Stimulated activated CD8-positive, alpha-beta memory T cell treated with anti-CD3 and anti-CD28 coated beads, Interleukin-15, amount 100 ng/mL, for 1 hour (primary cell): ENCODE measurements at places on chromosomes 2 and 18.

- DNase-seq: no peak
Observed at GRCh38 chr2:198857246-198857645, 600.5 kb downstream of the SATB2 start.

GRCh38 chr2:98849113-98849512 lies 86.9 kb downstream of the CRACDL start:
- no peak for DNase-seq

DNA sequence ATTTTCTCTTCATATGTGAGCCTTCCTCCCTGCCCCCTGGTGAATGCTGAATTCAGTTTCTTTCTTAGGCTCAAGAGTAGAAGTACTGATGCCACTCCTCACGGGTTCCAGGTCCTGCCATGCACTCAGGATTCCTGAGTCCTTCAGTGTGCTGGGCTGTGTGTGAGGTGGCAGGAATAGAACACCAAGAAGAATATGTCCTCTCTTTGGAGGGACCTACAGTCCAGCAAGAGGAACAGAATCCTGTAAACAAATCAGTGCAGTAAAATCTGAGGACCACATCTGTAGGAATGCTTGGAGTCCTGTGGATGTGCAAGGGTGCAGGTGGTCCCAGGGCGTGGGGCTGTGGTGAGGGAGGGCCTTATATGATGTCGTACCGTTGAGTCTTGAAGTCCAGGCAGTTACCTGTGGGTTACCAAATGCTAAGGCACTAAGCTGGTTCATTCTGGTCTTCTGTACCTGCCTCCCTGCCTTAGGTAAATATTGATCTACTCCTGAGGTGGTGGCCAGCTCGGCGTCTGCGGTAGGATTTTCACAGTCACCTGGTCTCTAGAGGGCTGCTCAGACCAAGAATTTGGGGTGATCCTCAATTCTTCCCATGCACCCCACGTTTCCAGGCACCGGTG lies 5.5 kb downstream of the ASAP2 start:
- no peak for DNase-seq

DNA sequence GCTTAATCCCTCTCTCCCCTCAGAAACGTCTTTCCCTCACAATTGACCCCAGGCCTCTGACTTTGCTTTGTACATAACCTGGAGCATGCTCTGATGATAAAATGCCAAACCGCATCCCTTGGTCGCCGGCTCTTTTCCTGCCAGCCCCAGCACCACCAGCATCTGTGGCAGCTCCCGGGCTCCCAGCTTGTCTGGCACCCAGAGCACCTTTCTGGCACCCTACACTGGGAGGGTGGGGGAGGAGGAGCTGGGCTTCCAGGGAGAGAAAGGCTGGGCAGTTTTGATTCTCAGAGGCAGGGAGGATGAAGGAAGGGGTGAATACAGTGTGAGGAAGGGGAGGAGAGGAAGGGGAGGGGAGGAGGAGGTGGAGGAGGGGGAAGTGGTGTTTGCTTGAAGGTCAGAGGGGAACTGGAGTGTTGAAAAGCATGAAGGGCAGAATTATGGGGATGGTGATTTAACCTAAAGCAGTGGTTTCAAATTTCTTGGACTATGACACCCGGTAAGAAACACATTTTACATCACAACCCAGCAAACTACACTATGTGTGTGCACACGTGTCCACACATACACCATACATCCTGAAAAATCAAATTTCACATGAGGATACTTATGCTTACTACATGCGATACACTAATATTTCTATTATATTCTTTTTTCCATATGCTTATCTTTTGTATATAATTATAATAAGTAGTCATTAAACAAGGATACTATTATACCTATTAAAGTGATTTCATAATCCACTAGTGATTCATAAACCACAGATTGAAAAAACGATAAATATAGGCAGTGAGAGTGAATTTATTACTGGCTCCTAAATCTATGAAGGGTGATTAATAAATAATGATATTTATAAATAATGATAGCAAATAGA lies 30.0 kb upstream of the IGFBP2 start:
- DNase-seq: no peak

- DNase-seq: no peak
Observed at GRCh38 chr2:138787053-138787666, 7.0 kb upstream of the NXPH2 start.

- DNase-seq: no peak
Observed at GRCh38 chr18:1846640-1847039, 724.7 kb downstream of the METTL4 start.

DNA sequence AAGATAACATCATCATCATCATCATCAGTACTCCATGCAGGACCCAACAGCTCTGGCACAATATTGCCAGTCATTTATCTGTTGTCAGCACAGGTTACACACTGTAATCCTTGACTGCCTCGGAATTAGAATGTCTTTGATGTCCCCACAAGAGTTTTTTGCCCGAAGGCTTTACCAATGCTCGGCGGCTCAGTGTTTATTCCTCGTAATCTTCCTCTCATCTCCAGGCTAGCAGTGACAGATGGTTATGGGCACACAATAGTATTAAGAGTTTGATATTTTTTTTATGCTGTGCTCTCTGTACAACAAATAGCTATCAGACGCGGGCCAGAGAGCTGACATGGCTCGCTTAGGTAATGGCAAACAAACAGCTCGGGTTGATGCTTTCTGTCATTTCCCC lies 515.2 kb downstream of the ZEB2 start:
- DNase-seq: no peak

GRCh38 chr2:60554074-60554645 lies 706 bp upstream of the BCL11A start:
- DNase-seq: no peak

GRCh38 chr2:1974397-1974796 lies 230.1 kb upstream of the PXDN start:
- DNase-seq: no peak

DNA sequence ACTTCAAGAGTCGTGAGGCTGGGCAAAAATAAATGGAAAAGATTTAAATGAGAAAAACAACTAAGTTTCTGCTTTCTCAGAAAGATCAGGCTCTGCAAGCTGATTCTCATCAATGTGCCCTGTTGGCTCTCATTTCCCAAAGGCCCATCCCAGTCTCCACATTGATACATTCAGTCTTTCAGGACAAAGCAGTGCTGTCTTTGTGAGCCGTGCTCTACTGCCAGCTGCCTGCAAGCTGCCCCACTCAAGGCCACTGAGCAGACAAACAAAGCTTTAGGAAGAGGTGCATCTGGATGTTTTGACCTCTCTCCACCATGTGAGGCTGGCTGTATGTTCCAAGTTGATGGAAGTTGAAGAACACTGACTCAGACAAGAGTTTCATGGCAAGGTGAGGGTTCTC lies 48.8 kb downstream of the FSHR start:
- no peak for DNase-seq

DNA sequence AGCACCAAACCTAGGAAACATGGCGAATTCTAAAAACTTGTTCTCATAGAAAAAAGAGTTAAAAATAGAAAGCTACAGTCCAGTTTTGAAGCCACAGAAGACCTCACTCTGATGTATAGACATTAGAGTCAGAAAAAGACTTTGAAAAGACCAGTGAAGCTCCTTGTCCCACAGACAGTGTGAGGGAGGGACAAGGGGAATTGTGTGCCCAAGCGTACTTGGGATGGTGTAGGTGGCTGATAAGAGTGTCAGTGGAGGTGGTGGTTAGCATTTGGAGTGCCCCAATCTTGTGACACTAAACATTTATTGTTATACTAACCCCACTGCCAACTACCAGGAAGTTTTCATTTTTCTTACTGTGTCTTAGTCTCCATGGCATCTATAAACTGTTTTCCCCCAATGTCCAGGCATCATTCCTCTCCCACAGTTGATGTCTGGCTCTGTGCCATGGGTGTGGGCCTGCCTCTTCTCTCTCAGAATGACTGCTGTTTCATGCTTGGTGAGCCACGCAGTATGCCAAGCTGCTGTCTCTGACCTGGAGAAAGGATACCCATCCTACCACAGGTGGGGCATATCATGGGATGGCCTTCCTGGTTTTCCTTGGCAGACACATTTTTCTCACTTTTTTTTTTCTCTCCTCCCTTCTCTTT lies 161.4 kb downstream of the RPIA start:
- DNase-seq: no peak

- no peak for DNase-seq
Observed at GRCh38 chr2:51335087-51336058, 303.4 kb upstream of the NRXN1 start.

- DNase-seq: no peak
Observed at GRCh38 chr2:120863661-120864320, 128.1 kb downstream of the GLI2 start.

GRCh38 chr18:46555724-46556123 lies 101.3 kb downstream of the LOXHD1 start:
- no peak for DNase-seq

DNA sequence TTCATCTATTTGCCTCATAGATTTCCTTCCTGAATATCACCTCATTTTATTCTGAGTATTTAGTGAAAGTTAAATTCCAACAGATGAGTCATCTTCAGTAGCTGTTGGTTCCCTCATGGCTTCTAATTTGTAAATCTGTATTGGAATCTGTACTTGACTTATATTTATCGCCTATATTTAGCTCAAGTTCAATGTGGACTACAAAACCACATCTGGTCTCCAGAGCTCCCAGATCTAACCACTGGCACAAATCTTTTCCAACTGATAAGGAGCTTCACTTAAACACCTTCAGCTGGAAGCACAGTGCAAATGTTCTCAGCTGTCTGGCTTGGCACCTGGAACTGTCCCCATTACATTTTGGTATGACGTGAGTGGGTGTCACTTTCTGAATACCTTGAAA lies 82.8 kb upstream of the DSEL start:
- DNase-seq: no peak

GRCh38 chr2:118202707-118203303 lies 114.5 kb downstream of the INSIG2 start:
- DNase-seq: no peak

- no peak for DNase-seq
Observed at GRCh38 chr2:241736111-241736510, 1.7 kb downstream of the D2HGDH start.

GRCh38 chr2:147829106-147829505 lies 15.7 kb upstream of the ACVR2A start:
- DNase-seq: no peak

DNA sequence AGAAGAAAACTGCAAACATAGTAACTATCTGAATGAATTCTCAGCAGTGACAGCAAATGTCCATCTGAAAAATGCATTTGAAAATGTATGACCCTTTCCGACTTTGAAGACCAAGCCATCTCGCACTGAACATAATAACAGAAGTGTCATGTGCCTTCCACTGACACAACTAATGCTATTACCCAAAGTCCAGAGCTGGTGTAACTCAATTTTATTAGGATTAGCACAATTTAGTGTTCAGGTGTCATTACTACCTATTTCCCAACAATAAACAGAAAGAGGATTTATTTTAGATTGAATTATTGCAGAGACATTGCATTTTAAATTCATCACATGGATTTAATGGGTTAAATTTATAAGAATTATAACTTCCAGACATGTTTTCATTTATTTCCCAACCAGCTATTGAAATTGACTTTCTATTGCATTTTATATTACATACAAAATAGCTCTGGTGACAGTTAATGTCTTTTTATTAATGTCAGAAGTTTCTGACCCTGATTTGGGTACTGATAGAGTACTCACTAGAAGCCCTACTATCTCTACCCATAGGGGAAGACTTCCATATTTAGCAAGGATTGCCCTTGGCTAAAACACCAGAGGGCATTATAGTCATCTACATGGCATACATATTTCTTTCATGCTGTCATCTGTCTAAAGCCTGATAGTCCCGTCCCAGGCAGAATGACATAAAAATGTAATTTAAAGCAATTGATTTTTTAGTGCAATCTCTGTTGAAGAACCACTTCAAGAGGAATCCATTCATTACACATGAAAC lies 7.0 kb upstream of the STK39 start:
- no peak for DNase-seq

DNA sequence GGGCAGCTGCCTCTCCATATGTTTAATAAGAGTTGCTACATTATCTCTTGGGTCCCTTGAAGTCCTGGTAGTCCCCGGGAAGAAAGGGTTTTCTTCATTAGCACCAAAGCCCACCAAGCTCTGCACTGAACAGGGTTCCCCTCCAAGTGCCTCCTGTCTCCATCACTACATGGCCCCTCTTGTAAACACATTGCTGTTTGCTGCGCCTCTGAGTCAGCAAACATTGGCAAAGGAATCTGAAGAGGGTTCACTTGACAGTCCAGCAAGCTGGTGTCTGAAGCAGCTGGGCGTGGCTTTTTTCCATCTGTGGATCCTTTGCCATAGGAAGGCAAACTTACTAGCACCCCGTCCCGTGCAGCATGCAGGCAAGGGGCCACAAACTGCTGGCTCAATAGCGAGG lies 82.8 kb downstream of the TEX51 start:
- no peak for DNase-seq

DNA sequence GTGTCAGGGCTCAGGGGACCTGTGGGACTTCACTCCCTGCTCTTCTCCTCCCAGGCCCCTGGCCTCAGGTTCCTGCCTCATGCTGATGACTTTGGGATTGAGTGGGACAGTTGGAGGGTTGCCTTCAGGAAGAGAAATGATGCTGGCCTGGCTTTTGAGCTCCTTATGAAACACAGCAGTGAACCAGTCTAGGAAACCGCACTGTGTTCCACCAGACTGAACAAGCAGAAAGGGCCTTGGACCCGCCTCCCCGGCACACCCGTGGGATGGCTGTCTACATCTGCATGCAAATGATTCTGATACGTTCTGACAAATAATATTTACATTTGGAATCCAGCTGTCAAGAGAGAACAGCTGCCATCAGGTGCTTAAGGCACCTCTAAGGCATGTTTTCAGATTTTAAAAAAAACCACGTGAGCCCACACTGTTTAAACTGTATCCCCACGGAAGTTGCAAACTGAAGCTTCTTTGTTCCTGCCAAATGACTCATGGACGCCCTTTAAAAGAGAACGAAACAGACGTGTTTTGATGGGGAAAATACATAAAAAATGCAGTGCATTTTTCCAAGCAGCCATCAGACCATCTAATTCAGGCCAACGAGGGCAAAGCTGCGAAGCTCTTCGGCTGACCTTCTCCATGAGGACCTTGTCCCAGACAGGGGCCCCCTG lies 27.6 kb upstream of the ASAP2 start:
- no peak for DNase-seq

DNA sequence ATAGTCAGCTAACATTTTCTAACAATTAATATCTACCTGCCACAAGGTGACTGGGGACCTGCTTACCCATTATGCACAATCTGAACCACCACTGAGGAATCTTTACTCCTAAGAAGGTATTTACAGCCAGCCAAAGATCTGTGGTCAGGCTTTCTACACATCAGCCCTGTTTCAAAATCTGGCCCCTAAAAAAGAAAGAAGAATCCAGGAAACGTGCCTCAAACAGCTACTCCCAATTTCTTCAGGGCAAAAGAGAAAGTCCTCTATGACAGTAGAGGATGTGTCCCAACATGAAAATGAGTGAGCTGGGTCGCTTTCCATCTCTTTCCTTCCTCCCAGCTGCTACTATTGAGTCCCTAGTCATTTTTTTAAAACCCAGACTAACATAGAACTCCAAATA lies 79.5 kb downstream of the EPB41L3 start:
- DNase-seq: no peak

- no peak for DNase-seq
Observed at GRCh38 chr2:48592067-48592466, 25.6 kb upstream of the GTF2A1L start.

DNA sequence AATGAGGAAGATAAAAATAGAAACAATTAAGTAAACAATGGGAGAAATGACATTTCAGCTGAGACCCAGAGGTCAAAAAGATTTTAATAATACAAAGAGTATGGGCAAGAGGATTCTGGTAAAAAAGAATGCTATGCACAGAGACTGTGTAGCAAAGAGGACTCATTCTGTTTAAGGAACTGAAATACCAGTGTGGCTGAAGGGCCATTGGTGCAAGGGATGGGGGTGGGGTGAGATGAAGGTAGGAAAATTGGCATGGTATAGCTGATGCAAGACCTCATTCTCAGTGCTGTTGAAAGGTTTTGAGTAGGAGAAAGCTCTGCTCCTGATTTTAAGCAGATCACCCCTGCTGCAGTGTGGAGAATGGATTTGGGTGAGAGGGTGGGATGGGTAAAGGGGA lies 10.8 kb downstream of the GALNT1 start:
- no peak for DNase-seq
